ENCODE measurements at places on chromosomes 5 and 9.

GRCh38 chr9:93290495-93291434 lies 106.8 kb downstream of the WNK2 start:
- DNase-seq: no peak

GRCh38 chr9:95226921-95227320 lies 90.6 kb downstream of the FANCC start:
- no peak for DNase-seq

DNA sequence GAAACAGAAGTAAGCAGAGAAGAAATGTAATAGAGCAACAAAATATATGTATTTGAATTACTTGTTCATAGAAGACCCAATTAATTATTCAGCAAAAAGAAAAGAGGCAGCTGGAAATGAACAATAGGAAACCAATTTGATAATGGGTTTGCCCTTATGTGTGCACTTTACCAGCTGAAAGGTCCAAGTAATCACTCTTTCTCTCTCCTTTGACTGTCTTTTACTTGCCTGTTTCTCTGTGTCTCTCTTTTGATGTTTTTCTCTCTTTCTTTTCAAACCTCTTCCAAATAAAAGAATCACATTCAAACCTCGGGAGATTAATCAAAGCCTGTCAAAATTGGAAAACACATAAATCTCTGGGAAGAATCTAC lies 51.5 kb downstream of the CTNND2 start:
- no peak for DNase-seq

DNA sequence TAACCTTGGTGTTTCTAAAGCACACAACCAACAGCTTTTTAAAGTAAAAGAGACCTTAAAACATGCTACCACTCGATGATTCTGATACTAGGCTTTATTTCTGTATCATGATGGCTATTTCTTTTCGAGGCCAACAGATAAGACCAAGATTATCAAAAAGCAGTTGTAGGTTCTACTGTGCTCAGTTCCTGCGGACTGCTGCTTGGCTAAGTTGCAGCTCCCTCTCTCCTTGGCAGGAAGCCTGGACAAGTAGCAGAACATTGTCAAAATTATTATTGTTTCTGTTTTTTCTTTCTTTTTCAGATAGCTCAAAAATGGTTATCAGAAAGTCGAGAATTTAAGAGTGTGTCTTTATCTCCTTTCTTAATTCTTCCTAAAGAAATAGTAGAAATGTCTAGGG lies 607.6 kb downstream of the PTPRD start:
- DNase-seq: no peak

DNA sequence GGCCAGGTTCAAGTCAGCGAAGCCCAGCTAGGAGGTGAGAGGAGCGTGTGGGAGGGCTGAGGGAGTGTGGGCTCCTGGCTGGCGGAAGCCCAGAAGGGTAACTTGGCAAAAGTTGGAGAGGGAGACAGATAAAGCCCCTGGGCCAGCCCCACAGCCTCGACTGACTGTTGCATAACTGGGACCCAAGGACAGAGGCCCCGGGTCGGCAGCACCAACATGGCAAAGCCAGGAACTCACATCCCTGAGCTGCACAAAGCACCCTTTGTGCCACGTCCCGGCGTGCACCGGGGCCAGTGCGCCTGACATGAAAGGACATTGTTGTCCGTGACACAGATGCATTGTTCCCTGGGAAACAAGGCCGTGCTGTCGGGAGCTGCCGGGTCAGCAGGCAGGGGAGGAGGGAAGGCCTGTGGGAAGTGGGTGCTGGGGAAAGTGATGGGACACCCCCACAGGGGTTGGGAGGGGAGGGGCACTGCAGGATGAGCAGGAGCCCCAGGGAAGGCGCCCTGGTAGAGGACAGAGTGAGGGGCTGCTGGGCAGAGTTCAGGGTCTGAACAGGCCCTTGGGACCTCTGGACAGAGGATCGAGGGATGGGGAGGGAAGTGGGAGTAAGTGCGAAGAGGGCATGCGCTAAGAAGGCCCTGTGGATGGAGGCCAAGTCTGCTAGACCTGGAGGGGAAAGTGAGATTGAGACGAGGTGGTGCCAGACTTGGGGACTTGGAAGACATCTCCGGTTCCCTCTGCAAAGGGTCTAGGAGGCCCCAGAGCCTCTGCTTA lies 13.0 kb upstream of the DPM2 start:
- DNase-seq: no peak

- no peak for DNase-seq
Observed at GRCh38 chr9:557601-558201, 283.8 kb upstream of the DMRT1 start.

- DNase-seq: no peak
Observed at GRCh38 chr5:130985776-130986175, 179.3 kb downstream of the HINT1 start.

- no peak for DNase-seq
Observed at GRCh38 chr5:66285343-66285922, 141.3 kb downstream of the SREK1 start.

DNA sequence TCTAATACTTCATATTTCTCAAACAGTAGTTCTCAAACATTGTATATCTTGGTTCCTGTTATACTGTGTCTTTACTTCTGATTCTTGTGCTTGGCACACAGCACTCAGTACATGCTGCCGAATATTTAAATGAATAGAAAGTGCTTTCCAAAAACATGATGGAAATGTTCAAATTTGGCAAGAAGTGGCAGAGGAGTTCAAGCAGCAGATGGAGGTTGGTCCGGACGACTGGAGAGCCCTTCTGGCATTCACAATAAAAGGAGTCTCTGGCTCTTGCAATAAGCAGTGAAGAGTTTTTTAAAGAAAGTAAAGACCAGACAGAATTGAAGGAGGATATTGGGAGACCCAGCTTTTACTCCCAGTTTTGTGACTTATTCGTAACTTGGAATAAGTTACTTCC lies 36.3 kb downstream of the TSTD2 start:
- no peak for DNase-seq

GRCh38 chr5:167417662-167418061 lies 873.8 kb upstream of the WWC1 start:
- DNase-seq: no peak

DNA sequence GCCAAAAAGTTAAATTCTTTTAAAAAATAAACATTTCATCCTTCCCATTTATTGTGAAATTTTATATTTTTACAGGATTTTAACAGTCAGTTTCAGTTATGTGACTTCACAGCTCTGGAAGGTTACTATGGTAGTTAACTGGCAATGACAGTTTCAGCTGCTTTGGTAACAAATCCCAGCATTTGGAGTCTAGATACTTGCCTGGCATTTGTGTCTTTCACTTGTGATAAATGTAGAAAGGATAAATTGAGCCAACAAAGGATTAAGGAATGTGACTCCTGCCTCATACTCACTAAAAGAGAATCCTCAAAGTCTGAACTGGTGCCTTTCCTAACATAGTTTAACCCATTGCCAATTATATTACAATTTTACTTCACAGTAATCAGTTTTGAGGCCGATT lies 315.5 kb downstream of the FER start:
- DNase-seq: no peak

DNA sequence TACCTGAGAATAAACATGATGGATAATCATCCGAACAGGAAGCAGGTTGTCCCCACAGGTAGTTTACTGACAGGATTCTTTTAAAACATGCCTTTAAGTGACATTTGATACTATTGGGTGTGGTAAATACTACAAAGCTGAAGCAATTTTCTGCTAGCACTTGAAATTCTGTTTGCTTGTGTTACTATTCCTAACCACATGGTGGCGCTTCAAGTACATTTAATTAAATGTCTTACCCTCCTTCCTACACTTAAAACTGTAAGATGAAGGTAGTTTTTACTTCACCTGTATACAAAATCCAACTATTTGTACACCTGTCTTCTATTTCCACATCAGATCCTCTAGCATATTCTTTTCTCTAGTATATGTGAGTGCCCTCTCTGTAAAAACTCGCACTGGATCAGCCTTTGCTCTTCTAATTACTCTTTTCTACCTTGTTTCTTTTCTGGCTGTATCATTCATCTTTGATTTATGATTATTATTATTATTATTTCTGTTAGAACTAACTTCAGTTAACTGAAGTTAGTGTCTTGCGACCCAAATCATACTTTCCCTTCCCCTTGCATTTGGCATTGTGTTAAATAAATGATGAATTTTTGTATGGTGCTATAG lies 18.4 kb downstream of the SLC25A46 start:
- peak; percentile 28 for DNase-seq

DNA sequence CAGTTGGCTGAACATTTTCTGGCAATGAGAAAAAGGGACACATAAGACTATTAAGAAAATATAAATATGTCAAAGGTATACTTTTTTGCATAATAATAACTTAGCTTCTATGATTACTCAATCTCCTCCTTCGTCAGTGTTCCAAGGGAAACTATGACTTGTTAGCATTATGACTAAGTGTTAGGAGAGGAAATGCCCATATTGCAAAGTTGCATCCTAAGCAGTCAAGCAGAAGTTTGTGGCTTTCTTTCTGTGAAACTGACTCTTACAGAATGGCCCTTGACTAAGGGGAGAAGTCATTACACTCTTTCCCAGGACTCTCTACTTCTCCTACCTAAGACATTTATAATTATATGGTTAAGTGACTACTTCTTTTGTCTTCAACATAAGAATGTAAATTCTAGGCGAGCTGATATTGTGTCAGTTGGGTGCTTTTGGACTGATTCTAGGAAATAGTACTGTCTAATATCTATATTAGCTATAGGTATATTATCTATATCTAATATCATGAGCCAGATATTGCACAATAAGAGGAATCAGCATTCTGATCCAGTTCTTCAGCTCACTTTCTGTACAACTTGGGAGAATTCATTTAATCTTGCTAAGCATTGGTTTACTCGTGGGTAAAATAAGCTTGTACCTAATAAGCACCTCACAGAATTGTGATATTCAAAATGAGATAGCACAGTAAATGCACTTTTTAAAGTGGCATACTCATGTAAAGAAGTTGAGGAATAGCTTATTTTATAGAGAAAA lies 16.4 kb upstream of the SPINK6 start:
- no peak for DNase-seq

GRCh38 chr5:91419571-91420537 lies 36.7 kb upstream of the ARRDC3 start:
- peak; percentile 51 for DNase-seq

GRCh38 chr9:68702493-68702892 lies 2.5 kb upstream of the PIP5K1B start:
- no peak for DNase-seq

- DNase-seq: no peak
Observed at GRCh38 chr5:34496260-34496691, 159.9 kb upstream of the RAI14 start.

DNA sequence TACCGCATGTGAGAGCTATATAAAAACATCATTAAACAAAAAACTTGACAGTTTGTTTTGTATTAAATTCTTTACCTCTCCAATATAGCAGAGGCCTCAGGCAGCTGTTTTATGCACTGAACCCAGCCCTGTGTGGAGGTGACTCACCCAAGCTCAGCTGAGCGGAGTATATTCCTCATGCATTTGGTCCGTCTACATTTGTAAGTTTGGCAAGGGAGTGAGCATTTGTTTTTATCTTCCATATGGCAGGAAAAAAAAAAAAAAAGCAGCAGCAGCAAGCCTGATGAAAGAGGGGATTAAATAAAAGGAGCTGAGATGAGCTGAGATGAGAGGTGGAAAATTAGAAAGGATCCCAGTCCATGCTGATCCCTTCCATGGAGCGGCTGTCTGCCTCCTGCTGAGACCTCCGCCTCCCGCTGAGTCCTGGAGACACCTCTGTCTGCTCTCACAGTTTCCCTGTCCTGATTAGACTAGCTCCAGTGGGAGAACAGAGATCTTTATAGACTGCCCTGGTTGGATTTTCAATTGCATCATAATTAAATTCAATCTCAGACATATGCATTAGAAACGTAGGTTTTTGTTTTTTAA lies 112.0 kb upstream of the CTNND2 start:
- DNase-seq: no peak

GRCh38 chr5:93673316-93673954 lies 68.0 kb downstream of the POU5F2 start:
- no peak for DNase-seq

DNA sequence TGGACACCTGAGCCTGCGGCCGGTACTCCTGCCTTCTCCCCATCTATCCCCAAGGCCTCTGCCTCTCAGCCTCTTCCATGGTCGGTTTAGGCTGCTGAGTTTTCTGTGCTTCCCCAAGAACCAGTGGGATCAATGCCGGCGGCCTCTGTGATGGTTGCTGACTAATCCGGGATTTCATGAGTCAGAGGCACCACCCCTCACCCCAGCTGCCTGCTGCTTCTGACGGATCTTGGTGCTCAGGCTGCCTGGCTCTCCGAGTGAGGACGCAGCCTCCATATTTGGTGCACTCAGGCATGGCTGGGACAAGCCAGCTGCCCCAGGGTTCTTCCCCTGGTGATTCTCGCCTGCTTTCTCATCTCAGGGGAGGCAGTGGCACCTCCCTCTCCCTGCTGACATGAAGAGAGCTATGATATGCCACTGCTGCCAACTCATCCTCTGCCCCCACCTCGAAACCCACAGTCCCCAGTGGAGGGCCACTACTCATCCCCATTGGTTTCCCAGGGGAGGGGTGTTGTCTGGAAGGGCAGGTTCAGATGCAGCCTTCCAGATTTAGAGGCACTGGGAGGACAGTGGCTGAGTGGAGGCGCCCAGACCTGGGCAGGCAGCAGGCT lies 3.3 kb upstream of the MAN1B1 start:
- DNase-seq: no peak

DNA sequence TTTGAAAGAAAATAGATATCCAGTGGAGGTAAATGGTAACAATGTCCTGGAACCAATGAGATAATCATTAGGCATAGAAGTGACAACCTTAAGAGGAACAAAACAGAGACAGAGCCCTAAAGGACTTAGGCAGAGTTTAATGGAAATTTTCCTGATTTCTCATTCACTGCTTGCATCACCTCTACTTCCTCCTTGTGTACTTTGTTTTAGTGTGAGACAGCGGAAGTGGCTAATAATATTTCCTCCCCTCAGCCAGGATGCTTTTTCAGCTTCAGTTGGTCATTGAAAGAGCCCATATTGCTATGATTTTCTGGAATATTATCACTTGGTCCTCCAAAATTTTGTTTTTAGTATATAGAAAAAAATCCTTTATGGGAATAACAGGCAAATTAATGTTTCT lies 153.4 kb upstream of the MPDZ start:
- no peak for DNase-seq

GRCh38 chr5:60903356-60903755 lies 41.5 kb downstream of the ERCC8 start:
- no peak for DNase-seq

- no peak for DNase-seq
Observed at GRCh38 chr9:114238472-114238871, 83.1 kb downstream of the COL27A1 start.
